Immature natural killer cell (primary cell): ENCODE measurements at places on chromosomes 13 and 19.

DNA sequence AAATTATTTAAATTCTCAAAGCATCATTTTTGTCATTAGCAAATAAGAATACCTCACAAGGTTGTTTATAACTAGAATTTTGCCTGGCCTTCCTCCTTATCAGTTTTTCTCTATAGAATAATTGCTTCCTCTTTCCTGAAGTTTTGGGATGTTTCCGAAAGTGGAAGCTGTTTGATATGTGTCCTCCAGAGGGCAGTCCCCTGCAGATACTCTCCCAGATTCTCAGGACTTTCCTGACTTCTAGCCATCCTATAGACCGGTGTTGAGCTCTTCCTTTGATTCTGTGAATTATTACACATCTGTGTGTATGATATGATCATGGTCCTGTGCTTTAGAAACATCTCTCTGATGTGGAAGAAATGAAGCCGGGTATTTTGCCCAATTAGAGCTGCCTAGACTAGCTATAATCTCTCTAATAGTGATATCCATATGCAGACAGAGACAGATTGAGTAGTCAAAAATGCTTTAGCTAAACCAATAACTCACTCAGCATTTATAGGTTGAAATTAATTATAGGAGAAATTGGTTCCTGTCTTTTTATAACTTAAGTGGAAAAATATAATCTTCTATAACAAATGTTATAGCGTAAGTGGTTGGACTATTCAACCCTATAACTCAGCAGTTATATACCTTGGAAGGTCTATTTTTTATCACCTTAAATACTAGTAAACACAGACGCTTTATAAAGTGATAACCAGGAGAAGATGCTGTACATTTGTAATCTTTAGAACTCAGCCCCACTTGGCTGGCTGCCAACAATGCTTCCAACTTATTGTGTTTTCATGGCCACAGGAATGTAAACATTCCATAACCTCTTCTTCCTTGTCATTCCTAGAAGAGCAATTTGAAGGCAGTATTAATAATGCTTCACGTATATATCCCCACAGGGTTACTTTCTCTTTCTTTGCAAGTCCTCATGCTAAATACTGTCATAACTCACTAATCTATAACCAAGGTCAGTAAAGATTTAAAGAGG is 201.0 kb upstream of the RXFP2 start:
- H3K27ac ChIP-seq: no peak overlapping the region
- no peak for DNase-seq
- H3K36me3 ChIP-seq: no peaks in the 10 kb centered on the region
- H3K4me3 ChIP-seq: no peak overlapping the region

- no peaks in the 10 kb centered on the region for H3K4me1 ChIP-seq
- no peak overlapping the region for H3K27ac ChIP-seq
- no peaks in the 10 kb centered on the region for H3K36me3 ChIP-seq
- no peaks in the 10 kb centered on the region for H3K27me3 ChIP-seq
These were observed 489.2 kb upstream of the NBEA start for GRCh38 chr13:34452831-34453230.

GRCh38 chr13:85616275-85616674 is 182.9 kb downstream of the SLITRK6 start:
- H3K27ac ChIP-seq: no peak overlapping the region
- no peak for DNase-seq
- H3K27me3 ChIP-seq: no peaks in the 10 kb centered on the region
- H3K36me3 ChIP-seq: no peaks in the 10 kb centered on the region
- no peaks in the 10 kb centered on the region for H3K4me1 ChIP-seq

- H3K27me3 ChIP-seq: peaks cover 10% of the 10 kb centered on the region
- H3K4me1 ChIP-seq: peaks cover 3% of the 10 kb centered on the region
- no peaks in the 10 kb centered on the region for H3K36me3 ChIP-seq
- no peak overlapping the region for H3K4me3 ChIP-seq
- no peak for DNase-seq
- no peak overlapping the region for H3K27ac ChIP-seq
These were observed 277.9 kb downstream of the TSHZ3 start for GRCh38 chr19:31071136-31071855.

DNA sequence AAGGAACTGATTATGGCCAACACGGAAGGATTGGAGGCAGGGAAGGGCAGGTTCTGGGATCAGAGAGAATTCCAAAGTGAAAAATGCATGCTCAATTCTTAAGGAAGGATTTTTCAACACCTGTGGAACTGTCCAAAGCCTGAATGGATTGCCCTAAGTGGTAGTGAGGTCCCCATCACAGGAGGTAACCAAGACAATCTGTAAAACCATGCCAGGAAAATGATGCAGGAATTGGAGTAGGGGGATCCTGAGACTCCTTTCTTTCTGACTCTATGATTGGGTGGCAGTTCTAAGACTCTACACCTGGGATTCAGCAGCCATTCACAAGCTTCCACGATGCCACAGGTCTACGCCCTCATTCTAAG is 56.5 kb upstream of the ZNRF4 start:
- no peak overlapping the region for H3K4me3 ChIP-seq
- no peaks in the 10 kb centered on the region for H3K36me3 ChIP-seq
- H3K27me3 ChIP-seq: peaks cover 17% of the 10 kb centered on the region
- no peak for DNase-seq

DNA sequence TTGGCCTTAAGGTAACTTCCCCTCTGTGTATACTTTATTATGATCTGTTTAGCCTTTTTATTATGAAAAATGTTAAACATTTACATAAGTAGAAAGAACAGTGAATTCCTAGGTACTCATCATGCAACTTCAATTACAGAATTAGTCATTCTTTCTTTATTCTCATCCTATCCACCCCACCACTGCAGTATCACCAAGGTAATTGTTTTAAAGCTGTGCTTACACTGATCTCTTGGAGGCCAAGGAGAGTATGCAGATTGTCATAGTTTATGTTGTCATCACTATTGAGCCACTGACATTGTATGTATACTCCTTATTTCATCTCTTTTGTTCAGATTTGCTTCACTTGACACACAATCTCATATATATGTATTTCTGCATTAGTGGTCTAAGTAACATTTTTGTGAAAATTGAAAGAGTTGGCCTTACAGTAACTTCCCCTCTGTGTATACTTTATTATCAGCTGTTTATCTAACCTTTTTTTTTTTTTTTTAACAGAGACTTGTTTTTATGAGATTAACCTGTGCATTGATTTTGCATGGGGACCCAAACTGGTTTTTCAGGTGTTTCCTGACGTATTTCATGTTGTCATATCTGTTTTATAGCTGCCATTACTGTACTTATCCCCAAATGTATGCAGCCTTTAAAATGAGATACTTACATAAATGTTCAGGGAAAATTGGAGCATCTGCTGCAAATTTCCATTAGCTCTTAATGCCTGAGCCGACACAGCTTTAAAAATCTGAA is 4.5 kb downstream of the ZNF507 start:
- no peaks in the 10 kb centered on the region for H3K27me3 ChIP-seq
- H3K4me3 ChIP-seq: no peak overlapping the region
- DNase-seq: no peak
- peaks cover 86% of the 10 kb centered on the region for H3K4me1 ChIP-seq
- H3K36me3 ChIP-seq: peaks cover 31% of the 10 kb centered on the region

GRCh38 chr13:51934461-51935087 is 72.8 kb downstream of the CCDC70 start:
- no peak overlapping the region for H3K27ac ChIP-seq
- H3K4me1 ChIP-seq: no peaks in the 10 kb centered on the region
- no peak overlapping the region for H3K4me3 ChIP-seq
- no peak for DNase-seq
- H3K27me3 ChIP-seq: no peaks in the 10 kb centered on the region
- no peaks in the 10 kb centered on the region for H3K36me3 ChIP-seq
